HFFc6 (cell line): ENCODE measurements at places on chromosomes 3 and 15. TPM values are rescaled to one million over a fixed set of nuclear protein-coding genes. Genes with fewer than 3 reads are reported as not detected.

Gene MYH15
- 0.21 to 0.51 TPM (median 0.25 TPM) in 3 replicates for total RNA-seq

Gene STX19
- not detected in 2 replicates for total RNA-seq

Gene STRA6
- total RNA-seq: 2.0 to 3.2 TPM (median 2.4 TPM) in 3 replicates

Gene C3orf49
- not detected in 3 replicates for total RNA-seq

Gene TMEM42
- total RNA-seq: 16.0 to 25.9 TPM (median 20.2 TPM) in 3 replicates

DNA sequence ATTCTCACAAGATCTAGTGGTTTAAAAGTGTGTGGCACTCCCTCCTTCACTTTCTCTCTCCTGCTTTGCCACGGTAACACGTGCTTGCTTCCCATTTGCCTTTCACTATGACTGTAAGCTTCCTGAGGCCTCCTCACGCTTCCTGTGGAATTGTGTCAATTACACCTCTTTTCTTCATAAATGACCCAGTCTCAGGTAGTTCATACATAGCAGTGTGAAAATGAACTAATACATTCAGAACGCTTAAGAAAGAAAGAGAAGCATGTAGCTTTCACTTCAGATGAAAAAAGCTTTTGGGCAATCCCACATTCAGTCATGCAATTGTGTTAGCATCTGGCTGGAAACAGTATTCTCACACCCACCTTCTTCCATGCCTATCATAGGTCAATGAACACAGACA, 24.4 kb downstream of the P3H2 start:
- no peak for DNase-seq

DNA sequence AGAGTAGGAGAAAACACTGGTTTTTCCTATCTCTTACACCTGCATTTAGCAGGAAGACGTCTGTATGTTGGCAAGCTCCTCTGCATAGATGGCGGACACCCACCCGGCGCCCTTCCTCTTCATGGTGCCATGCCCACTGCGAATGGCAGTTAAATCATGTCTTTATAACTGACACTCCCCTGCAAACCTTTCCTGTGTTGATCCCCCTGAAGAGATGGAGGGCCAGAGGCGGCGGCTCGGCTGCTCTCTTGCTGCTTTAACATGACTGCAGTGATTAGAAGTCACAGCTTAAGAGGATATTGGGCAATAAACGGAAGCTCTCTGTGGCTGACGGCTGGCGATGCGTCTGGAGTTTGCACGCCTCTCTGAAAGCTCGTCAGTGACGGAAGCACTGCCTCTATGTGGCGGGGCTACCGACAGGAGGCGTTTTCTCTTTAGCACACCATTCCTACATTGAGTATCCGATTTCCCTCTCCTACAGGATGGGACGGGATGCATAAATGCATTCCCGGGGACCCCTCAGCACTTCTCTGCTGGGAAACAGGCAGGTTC, 25.5 kb upstream of the SNRPA1 start:
- DNase-seq: peak; percentile 58

DNA sequence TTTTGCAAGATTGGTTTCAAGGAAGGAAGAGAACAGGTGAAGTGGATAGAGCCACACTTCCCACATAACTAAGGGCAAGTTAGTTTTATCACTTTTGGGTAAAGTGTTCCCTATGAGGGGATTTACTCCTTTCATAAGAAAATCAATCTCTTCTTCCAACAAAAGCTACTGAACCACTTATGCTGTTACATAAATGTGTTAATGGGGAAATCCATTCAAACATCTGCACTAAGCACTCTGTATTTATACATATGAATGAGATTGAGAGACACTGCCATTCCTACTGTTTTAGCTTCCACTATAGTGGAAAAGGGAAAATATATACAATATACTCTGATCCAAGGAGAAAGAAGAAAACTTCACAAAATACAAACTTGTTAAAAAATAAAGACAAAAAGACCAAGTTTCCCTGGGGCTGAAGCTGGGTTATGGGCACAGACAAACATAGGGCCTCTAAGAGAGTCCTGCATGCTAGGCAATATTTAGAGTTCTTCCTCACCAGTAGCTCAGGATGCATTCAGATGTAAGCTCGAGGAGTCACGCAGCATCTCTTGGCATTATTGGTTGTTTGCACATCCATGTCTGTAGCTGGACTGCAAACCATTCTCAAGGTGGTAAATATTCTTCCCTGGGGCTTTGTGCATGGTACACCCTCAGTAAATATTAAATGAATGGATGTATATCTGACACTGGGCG, 454.2 kb downstream of the FGF12 start:
- no peak for DNase-seq

GRCh38 chr3:129399895-129400357, 28.5 kb downstream of the EFCAB12 start:
- peak; percentile 26 for DNase-seq

DNA sequence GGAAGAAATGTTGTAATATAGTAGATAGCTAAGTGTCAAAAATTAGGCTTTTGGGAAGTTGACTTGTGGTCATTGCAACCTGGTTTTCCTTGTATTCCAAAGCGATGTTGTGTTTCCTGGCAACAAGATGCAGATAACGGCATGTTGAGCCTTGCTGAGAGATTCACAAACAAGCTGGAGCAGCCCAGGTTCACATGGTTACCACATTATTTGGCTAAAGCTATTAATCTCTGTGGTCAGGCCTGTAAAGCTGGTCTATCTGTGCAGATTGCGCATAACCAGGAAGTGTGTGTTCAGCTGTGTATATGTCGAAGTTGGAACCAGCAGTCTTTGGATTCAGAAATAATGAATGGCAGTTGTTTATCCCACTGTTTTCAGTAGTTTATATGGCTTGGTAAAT, 6.6 kb downstream of the TIPARP start:
- DNase-seq: peak; percentile 86

DNA sequence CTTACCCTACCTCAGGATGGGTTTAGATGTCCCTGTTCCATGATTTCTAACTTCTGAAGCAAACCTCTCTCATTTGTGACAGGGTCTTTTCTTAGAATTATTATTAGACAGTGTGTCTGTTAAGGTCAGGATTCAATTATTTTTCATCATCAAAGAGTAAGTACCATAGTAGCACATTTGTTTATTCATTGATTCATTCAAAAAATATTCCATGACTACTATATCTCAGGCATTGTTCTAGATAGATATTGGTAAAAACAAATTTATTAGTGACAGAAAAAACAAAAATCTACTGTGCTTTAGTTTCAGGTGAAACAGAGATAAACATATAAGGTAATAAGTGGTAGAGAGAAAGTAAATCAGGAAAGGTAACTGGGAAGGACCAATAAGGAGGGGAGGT, 3.5 kb upstream of the PLOD2 start:
- DNase-seq: no peak

GRCh38 chr3:61078048-61078752, 173.1 kb downstream of the FHIT start:
- no peak for DNase-seq

GRCh38 chr15:101042320-101042719, 123.2 kb downstream of the LRRK1 start:
- no peak for DNase-seq

DNA sequence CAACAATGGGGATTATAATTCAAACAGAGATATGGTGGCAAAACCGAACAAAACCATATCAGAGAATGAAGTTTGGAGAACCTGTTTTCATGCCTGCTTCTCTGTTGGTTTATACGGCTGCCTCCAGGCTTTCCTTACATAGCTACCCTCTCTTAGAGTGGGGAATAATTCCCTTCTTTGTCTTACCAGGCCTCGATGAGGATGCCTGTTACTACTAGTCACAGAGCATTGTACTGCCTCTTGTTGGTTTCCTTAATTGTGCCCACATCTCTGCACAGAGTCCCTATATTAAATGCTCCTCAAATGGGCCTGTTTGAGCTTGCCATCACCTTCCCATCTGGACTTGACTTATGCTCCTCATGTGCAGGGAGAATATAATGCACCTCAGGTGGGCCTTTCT, 92.9 kb downstream of the NCEH1 start:
- DNase-seq: no peak

GRCh38 chr3:11060500-11061251, 68.1 kb downstream of the SLC6A1 start:
- peak; percentile 13 for DNase-seq

GRCh38 chr3:181629029-181629428, 82.7 kb upstream of the SOX2 start:
- no peak for DNase-seq

GRCh38 chr3:21672303-21672702, 78.7 kb downstream of the ZNF385D start:
- peak; percentile 78 for DNase-seq

GRCh38 chr3:63968612-63969350, 54.5 kb downstream of the PSMD6 start:
- no peak for DNase-seq

DNA sequence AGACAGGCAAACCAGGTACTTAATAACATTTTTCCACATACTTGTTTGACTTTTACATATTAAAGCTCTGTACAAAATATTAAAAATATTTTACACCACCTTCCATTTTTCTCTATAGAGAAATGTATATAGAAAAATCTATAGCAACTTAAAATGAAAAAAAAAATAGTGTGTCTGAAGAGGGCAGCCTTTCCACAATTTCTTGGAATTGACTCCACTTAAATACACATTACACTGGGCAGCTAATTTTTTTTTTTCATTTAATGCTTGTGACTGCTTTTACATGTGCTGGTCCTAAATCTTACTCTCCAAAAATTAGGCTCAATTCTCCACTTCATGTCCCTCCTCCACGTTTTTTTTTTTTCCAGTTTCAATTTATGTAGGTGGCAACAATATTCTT, 427.0 kb upstream of the RBMS3 start:
- DNase-seq: no peak

- DNase-seq: no peak
Measured at GRCh38 chr3:192057261-192057660, 596.3 kb downstream of the PYDC2 start.

- peak; percentile 56 for DNase-seq
Measured at GRCh38 chr3:107927361-107928083, 163.3 kb downstream of the CD47 start.

GRCh38 chr15:74611341-74611740, 4.3 kb upstream of the CLK3 start:
- DNase-seq: no peak

GRCh38 chr3:171200052-171200749, 173.7 kb upstream of the SLC2A2 start:
- DNase-seq: no peak
